ENCODE measurements at places on chromosomes 5 and 9.
A peak's percentile ranks its signal among the peaks of the same experiment; 100 is the strongest.

DNA sequence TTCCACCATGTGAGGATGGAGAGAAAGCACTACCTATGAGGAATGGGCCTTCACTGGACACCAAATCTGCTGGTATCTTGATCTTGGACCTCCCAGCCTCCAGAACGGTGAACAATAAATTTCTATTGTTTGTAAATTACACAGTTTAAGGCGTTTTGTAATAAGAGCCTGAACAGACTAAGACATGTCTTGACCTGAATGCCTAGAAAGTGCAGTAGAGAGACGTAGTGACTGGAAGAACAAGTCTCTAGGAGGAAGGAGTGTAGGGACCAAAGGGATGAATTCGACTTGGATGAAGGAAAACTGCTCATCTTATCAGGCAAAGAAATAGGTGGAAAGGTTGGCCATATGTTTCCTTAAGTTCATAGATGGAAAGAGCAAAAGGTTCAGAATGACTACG lies 309.8 kb upstream of the RGMB start:
- DNase-seq, result no peak

DNA sequence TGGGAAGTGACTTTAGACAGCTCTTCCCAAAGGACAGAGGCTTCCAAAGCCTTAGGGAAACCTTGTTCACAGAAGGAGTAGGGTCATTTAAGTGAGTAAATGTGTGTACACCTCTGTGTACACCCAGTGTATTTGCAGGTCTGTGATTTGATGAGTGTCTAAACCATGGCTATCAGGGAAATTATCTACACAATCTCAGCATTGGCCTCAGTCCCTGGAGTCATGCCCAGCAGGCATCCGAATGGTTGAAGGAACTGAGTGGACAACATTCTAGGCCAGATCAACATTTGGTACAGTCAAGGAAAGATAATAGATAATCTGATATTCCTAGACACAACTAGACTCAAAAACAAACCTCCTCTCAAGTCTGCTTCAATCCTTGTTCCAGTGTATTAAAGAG lies 258.4 kb upstream of the DAPK1 start:
- no peak for DNase-seq

- no peak for DNase-seq
Measured at GRCh38 chr5:149313151-149313841, 32.0 kb upstream of the GRPEL2 start.

GRCh38 chr5:602466-603035 lies 9.6 kb upstream of the CEP72 start:
- DNase-seq, result no peak

- DNase-seq, result no peak
Measured at GRCh38 chr5:67536866-67537265, 340.3 kb upstream of the CD180 start.

DNA sequence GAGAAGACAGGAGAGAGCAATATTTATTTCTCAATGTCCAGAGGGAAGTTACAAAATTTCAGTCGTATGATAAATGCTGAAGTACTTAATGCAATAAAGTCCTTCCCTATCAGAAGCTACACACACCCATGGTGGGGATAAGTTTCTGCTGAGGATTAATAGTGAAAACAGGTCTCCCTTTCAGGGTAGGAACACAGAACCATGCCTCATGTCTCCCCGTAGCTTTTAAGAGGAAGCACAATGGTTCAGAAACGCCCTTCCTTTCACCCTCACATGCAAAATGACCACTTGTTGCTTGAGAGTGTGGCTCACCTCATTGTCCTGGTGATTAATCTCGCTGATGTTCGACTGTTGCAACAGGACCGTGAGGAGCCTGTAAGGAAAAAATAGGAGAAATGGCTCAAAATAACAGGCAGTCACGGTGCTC lies 73.6 kb downstream of the ANKRD55 start:
- DNase-seq, result no peak

- DNase-seq, result no peak
Measured at GRCh38 chr9:94866770-94867169, 140.3 kb downstream of the AOPEP start.

GRCh38 chr9:131406563-131407436 lies 12.9 kb downstream of the PRRC2B start:
- no peak for DNase-seq

DNA sequence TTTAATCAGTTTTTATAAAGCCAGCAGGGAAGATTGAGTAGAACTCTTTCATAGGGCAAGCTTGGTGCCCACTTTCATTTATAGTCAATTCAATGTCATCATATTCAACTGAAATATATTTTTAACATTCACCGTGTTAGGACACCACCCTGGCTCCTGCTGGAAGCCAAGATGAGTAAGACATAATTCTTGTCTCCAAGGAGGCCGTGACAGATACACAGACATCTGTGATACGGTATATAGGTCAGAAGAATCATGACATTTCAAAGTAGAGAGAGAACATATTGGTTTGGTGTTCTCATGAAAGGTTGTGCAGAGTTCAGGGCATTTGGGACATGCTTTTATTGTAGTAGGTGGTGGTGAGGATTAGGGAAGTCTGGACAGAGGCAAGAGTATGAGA lies 120.1 kb downstream of the CMYA5 start:
- DNase-seq, result no peak

- peak; percentile 35 for DNase-seq
Measured at GRCh38 chr5:74035521-74035937, 409.5 kb downstream of the ARHGEF28 start.

- DNase-seq, result no peak
Measured at GRCh38 chr5:139708434-139708861, 60.3 kb downstream of the CXXC5 start.

DNA sequence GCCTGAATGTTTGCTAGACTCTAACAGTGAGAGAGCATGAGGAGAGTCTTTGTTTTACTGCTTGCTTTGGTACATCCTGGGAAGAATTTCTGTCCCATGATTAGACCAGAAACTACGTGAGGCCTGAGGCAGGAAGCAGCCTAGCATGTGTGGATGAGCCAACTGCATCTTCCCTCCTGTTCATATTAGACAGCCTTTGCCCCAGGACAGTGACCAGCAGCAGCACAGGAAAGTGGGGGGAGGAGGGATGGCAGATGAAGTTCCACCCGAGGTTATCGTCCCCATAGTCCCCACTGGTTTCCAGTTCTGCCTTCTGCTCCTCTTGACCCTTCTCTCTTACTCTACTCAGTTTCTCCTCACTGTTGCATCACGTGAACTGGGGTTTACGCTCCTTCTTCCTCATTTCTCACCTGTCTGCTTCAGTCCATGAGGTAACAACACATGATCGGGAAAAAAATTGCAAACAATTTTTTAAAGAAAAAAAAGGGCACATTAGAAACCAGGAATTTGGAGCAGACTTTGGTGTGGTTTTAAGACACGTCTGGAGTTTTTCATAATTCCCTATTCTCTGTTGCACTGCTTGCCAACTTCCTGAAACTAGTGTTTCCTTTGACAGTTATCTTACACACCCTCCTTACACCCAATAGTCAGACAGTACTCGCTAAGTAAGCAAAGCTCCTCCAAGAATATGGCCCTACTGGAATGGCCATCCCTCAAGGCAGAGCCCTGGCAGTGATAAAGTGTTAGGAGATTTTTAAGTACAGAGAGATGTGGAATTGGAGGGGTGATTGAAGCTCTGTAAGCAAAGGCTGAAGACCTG lies 84.1 kb downstream of the SNX18 start:
- no peak for DNase-seq

GRCh38 chr5:93249651-93250289 lies 331.2 kb downstream of the NR2F1-AS1 start:
- DNase-seq, result no peak

- peak; percentile 65 for DNase-seq
Measured at GRCh38 chr9:15642369-15642962, 89.6 kb downstream of the CCDC171 start.

- DNase-seq, result no peak
Measured at GRCh38 chr9:3758816-3759576, 233.2 kb upstream of the RFX3 start.

DNA sequence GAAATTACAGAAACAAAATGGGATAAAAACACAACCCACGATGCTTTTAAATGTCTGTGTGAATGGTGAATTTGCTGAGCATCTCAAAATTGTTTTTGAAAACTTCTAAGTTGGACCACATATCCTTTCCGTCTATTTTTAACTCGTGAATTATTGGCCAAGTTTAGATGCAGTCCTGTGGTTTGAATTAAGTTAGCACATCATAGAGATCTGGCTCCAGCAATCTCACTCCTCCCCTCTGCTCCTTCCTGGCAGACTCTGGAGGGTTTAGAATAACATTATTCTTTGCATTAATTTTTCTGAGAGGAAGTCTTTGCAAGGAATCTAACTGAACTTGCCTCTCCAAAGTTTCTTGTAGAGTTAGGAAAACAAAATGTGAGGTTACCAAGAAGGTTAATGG lies 14.5 kb upstream of the ANKRD55 start:
- DNase-seq, result no peak

- DNase-seq, result no peak
Measured at GRCh38 chr9:116073826-116074225, 79.8 kb upstream of the PAPPA start.

All from OCI-LY7 (cell line).